ENCODE measurements at places on chromosomes 1 and 21.

DNA sequence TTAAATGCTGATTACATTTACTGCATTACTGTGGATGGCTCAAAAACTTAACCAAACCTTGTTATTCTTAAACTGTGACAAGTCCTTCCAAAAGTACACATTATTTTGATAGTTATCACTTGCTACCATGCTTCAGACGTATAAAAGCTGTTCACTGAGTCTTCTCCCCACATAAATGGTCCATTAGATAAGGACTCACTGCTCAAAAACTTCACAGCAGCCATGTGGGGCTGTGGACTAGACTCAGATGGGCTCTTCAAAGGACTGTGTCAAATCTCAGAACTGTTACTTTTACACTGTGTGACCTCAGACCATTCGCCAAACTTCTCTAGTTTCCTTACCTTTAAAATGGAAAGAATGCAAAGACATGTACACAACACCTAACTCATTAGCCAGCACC, 11.6 kb downstream of the SCAF4 start:
- DNase-seq, result no peak

DNA sequence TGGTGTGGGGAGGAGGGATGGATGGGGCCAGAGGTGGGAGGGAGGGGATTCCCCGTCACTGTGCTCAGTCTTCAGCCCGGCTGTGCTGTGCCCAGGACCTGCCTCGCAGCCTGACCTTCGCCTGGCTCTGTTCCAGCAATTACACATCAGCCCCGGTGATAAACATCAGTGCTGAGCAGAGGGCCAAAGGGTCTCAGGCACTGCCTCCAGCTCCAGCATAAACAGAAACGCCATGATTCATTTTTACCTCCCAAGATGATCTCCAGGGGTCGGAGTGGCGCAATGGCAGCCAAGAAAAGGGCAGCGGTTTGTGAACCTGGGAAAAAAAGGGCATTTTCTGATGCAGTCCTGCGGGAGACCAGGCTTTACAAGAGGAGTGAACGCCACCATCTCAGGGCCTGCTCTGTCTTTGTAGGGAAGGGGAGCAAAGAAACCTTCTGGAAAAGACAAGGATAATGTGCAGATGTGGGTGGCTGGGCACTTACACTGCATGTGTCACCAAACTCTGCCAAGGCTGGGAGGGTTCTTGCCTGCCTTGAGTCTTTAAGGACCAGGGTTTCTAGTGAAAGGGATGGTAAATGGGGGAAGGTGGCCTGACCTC, 28.1 kb downstream of the SHISA4 start:
- no peak for DNase-seq

DNA sequence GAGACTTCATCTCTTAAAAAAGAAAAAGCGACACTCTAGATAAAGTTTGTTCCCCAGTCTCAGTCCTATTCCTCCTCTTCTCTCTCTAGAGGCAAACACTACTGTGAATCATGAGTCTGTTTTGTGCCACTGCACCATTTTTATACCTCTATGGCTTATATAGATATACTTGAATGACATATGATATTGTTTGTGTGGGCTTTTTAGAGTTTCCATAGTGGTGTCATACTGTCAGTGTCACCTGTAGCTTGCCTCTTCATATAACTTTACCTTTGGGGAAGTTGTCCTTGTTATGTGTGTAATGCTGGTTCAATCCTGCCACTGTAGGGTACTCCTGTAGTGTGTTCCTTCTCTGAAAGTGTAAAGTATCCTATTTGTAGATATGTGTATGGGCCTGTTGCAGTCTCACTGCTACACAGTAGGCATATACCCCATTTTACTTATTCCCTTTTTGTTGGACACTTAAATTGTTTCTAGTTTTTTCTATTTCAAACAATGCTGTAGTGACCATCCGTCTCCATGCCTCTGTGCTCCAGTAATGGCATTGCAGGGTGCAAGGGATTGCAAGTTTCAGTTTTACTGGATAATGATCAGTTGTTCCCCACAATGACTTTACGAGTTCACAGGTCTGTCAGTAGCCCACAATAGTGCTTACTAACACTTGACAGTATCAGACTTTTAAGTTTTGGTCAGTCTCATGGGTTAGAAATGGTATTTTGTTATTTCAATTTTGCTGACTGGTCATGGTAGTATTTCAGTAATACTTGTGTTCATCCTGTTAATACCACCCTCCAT, 2.7 kb downstream of the PRMT2 start:
- no peak for DNase-seq

GRCh38 chr1:154351363-154352068, 26.2 kb downstream of the ATP8B2 start:
- no peak for DNase-seq

DNA sequence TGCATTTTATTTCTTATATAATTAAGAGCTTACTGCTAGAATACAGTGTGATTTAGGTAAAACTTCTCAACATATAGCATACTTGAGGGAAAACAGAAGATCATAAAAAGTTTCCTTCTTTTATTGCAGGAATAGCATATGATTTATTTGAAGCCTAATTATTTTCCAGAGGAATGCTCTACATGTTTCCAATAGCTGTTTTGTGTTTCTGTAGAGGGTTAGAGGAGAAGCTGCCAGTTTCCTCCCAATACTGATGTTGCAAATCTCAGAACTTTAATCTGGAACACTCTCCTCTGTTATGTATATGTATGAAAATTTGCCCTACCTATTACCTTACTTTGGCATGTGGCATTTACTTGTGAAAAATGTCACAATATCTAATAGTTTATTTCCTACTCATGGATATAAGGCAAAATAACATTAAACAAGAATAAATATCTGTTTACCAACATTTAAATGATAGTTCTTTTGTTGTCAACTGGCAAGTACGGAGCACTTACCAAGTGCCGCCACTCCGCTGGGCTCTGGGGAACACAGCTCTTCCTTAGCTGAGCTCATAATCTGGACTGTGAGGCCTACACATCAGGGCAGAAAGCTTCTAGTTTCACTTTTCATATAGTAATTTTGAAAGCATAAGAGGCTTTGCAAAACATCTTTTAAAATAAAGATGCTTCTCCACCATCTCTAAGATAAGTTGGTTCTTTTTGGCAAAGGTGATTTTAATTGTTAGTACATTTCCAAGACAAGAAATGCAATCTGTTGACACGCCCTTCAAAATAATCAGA, 239.8 kb upstream of the C1orf105 start:
- no peak for DNase-seq

DNA sequence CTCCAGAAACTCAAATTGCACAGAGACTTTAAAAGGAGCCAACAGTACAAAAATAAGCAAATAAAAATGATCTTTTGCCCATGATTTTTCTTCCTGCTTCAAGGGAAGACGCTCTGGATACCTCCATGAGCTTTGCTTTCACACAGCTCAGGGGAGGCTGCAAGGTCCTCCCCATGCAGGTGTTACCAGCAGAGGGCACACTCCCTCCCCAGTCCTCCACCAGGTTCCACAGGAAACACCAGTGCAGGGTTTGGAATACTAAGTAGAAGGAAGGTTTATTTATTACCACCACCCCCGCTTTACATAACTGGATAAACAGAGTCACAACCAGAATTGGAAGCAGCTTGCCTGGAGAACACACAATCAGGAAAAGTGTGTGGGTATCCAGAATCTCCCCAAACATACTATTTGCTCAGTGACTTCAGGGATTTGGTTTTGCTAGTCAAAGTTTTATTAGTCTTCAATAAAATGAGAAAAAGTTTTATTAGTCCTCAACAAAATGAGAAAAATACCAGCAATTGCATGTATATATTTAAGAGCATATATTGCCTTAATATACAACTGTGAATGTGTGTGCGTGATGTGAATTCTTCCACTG, 37.3 kb downstream of the HSD3B1 start:
- no peak for DNase-seq

GRCh38 chr1:81335876-81336275, 464.9 kb upstream of the ADGRL2 start:
- no peak for DNase-seq

- no peak for DNase-seq
Measured at GRCh38 chr1:177172866-177173265, 2.1 kb downstream of the BRINP2 start.

DNA sequence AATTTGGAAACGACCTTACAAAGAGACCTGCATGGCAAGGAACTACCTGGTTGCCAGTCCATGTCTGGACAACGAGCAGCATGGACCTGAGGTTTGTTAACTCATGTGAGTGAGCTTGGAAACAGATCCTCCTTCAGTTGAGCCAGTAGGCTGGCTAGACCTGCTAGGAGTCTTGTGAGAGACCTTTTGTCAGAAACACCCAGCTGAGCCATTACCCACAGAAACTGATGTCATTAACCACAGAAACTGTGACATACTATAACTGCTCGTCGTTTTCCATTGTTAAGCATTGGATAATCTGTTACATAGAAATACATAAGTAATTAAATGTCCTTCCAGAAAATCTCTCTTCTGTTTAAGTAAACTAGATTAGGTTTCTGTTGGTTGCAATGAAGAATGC, 211.1 kb upstream of the C21orf91 start:
- no peak for DNase-seq

DNA sequence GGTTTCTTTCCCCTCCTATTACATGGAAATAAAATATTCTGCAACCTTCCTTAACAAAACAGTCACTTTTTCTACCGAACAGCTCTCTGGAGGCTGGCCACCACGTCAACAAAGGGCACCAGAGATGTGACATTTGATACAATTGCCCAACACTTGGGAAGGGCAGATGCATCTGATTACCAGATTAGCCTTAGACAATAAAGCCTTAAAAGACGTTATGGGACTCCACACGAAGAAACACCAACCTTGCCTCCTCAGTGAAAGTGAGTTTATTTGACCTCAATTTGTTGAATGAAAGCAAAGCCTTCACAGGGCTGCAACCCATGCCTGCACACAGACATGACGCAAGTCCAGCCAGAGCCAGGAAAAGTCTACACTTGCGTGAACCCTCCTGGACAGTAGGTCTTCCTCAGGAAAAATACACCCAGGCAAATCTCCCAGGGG, 136.1 kb downstream of the TGFBR3 start:
- no peak for DNase-seq

DNA sequence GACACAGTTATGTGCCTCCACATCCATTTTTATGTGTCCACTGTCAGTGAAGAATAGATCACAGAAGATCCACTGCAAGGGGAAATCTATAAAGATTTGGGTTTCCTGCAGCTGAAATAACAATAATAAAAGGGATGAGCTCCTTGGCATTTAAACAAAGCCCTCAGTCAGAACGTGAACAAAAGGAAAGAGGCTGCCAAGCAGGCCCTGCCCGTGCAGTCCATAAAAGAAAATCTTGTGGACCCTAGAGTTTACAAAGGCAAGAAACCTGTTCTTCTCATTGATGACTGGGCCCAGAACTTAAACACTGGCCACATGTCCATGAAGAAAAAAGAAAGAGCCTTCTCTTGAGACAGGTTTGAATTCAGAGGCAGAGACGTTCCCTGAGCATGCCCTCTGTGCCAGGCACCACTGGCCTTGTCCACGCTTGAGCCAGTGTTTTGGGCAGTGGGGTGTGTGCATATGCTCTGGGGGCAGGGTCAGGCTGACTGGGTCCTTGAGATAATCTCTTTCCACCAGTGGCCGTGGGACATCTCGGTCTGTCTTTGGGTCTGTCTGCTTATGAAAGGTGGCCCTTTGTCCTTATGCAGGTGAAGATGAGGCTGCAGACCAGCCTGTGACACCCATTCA, 142.7 kb downstream of the HIVEP3 start:
- no peak for DNase-seq

DNA sequence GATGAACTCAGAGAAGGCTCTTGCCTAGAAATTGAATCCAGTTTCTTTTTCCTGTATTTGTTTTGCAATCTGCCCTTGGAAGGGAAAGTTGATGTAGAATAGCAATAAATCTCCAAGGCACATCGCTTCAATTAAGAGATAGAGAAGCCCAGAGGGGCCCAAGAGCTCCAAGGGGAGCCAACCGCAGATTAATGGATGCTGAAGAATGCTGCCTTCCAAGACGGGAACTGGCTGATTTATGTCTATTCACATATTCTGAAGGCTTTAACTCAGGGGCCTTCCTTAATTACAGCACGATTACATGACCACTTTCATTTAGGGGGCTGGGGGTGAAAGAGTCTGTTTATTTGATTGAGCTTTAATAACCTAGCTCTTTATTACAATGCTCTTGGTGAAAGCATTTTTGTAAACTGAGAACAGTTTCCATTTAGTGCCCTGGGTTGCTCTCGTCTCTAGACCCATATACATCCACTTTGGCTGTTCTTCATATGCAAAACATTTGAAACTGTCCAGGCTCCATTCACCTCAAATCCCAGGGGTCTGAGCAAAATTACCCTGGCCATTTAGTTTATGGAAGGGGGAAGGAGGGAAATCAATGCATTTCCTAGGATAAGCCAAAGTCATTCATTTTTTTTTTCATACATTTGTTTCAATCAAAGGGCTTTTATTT, 87.4 kb upstream of the CLDN14 start:
- DNase-seq, result no peak
